ENCODE measurements at places on chromosomes 1 and 21.
A peak's percentile ranks its signal among the peaks of the same experiment; 100 is the strongest.

GRCh38 chr1:8651236-8651890, 166.1 kb downstream of the RERE start:
- DNase-seq: no peak

DNA sequence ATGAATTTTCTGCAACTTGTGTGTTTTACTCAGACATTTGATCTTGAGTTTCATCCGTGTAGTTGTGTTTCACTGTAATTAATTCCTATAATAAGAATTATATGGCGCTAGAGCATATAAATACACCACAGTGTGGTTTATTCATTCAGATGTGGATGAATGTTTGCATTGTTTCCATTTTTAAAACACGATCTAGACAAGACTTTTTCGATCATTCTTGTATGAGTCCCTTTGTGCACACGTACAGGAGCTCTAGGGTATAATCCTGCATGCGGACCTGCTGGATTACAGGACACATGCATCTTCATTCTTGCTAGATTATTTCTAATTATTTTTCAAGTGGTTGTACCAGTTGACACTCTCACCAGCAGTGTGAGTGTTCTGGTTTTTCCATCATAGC, 46.8 kb upstream of the CNIH3 start:
- no peak for DNase-seq

DNA sequence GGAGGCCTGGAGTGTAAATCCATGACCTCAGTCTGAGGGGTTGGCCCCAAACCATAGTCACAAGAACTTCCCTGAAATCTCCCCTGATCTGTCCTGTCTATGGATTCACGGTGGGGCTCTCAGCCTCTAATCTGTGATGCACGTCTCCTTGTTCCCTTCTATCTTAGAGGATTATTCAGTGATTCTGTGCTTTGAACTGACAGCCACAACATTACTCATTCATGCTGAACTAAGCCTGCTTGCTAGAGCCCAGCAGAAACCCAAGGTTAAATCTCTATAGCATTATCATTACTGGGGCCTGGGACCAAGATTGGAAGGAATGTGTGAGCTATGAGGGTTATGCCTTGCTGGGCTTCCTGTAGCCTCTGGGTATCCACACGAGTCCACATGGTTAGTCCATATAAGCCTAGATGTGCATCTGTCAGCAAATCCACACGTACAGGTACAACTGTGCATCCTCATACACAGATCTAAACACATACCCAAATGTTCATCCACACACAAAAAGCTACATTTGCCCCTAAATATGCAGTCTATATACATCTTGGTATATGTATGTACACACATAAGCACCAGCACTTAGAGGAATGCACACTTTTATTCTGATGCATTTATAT, 22.4 kb upstream of the MAGOH start:
- DNase-seq: no peak

DNA sequence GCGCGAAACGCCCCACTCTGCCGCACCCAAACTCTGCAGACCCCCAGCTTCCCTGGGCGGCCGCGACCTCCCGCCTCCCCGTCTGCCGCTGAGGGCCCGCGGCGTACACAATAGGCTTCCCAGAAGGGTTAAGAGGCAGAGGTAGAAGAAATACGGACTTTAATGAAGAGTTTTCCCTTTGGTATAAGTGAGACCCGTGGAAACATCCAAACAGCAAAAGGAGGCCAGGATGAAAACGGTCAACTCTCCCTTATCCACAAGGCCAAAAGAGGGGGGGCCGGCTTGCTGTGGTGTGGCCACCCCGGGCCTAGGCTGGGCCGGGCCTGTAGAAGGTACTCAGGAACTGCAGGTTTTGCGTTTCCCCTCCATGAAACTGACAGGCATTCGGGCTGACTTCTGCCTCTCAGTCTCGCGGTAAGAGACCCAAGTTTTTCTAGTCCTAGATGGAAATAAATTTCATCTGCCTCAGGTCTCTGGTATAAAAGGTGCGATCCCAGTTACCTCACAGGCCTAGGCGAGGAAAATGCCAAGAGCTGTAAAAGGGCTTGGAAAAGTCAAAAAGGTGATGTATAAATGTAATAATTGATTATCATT, 671 bp upstream of the PYGO2 start:
- DNase-seq: peak; percentile 59

DNA sequence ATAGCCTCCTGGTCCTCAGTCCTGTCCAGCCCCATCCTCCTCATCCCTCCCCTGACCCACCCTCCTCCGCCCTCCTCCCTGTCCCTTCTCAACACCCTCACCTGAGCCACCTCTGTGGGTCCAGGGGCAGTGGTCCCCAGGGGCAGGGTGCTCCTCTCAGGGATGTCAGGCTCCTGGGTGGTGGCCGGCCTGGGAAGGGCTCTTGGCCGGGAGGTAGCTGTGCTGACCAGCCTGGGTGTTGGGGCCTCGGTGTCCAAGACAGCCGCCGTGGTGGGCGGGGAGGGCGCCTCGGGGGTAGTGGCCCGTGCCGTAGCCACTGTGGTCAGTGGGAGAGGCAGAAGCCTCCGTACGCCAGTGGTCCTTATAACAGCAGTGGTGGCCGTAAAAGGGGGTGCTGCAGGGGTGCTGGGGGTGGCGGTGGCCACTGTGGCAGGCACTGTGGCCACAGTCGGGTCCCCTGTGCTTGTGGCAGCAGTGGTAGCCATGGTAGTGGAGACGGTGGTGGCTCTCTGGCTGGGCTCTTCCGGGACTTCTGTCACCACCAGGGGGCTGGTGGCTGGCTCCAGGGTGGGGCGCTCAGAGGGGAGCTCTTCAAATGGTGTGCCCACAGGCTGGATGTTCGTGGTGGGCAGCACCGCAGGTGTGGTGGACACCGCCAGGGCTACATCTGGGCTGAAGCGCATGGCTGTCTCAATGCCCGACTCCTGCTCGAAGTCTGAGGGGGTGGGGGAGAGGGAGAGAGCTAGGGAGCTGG, 31.9 kb downstream of the SDC3 start:
- no peak for DNase-seq

- DNase-seq: no peak
Observed at GRCh38 chr1:84862810-84863251, 30.2 kb downstream of the LPAR3 start.

GRCh38 chr1:155188268-155188667, 14.6 kb downstream of the TRIM46 start:
- DNase-seq: no peak

DNA sequence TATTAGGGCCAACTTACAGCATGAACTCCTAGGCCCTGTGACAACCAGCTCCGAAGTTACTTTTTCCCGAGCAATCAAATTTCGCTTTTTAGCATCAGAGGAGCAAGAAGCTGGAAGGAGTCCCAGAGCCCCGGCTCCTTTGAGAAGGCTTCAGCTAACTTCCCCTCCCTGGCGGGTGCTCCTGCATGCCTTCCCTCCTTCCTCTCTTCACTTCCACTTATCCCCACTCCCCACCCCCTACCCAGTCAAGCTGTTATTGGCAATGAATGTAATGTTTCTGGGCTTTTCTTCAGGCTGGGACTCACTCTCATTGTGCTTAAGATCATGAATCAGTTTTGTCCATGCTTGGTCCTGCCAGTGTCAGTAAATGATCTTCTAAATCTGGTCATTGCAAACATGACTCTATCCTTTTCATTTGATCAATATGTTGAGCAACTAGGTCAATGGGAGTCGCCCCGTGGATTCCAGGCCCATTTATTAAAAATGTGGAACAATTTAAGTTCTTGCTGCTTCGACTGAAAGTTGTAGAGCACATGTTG, 94.5 kb upstream of the TSPAN2 start:
- DNase-seq: no peak

DNA sequence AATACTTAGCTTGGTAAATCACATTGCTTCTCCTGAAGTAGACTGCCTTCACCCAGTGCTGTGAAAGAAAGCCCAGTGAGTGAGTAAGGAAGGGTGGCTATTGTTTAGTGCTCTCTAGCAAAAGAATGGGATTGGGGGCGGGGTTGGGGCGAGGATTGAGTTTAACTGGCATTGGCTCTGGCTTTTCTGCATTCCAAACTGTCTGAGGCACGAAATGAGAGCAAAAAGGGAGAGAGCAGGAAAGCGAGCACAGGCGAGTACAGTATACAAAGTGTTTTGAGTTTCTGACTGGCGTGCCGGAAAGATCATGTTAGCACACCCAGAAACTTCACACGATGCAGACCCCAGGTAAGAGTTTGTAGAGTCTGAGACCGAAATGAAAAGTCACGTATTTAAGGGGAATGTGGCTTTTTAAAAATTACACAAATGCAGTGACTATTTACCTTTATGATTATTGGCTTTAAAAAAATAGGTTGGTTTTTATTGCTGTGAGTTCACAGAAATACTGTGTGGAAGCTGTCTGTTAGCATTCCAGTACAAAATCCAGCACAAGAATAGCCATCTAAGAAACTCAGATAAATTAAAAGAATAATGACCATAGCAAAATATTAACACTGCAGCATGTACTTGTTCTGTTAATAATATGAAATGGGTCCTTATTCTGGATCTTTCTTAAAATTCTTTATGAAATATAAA, 155.4 kb downstream of the CLEC20A start:
- no peak for DNase-seq

DNA sequence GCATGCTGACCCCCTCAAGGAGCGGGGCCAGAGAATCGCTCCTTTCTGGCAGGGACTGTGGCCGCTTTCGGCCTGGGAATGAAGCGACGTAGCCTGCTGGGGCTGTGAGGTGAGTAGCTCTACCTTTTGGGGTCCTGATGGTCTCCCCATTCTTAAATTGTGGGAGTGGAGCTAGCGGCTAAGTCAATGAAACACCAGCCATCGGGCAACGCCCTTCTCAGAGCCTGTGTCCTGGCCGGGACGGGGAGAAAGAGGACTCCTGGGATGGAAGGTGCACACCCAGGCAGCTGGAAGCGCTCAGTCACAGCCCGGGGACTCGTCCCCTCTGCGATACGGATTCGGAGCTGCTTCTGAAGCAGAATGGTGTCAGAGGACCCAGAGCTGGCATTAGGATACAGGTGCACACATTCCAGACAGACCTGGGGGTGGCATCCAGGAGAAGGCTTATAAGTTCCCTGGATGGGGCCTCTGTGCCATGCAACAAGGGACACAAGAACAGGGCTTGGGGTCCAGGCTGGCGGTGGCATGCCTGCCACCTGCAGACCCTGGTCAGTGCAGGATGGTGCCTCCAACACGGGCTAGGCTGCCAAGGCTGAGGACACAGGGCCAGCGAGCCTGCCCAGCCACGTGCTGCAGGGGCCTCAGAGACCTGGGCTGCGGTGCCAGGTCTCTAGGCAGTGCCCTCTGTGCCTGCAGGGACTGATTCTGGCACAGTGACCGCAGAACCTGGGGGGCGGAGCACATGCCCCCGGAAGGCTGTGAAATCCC, 945 bp upstream of the WNT9A start:
- no peak for DNase-seq
